Naive thymus-derived CD8-positive, alpha-beta T cell (primary cell): ENCODE measurements at places on chromosomes 7 and 10. TPM values are rescaled to one million over a fixed set of nuclear protein-coding genes. Genes with fewer than 3 reads are reported as not detected.

The LRRD1 gene
- not detected for polyA plus RNA-seq

The TMEM176A gene
- 0.18 TPM for polyA plus RNA-seq

The NEUROG3 gene
- not detected for polyA plus RNA-seq

The CTTNBP2 gene
- not detected for polyA plus RNA-seq

The PFKFB3 gene
- 1.6 TPM for polyA plus RNA-seq

The MYL10 gene
- not detected for polyA plus RNA-seq

The PPP1R9A gene
- not detected for polyA plus RNA-seq

The RSPH10B2 gene
- not detected for polyA plus RNA-seq

The ENKUR gene
- polyA plus RNA-seq, result not detected

The EVX1 gene
- polyA plus RNA-seq, result not detected

The LRMDA gene
- polyA plus RNA-seq, result not detected

The CHN2 gene
- 0.90 TPM for polyA plus RNA-seq

The PRDX3 gene
- 67.7 TPM for polyA plus RNA-seq

The ANXA11 gene
- 294 TPM for polyA plus RNA-seq

The ANKRD1 gene
- not detected for polyA plus RNA-seq

DNA sequence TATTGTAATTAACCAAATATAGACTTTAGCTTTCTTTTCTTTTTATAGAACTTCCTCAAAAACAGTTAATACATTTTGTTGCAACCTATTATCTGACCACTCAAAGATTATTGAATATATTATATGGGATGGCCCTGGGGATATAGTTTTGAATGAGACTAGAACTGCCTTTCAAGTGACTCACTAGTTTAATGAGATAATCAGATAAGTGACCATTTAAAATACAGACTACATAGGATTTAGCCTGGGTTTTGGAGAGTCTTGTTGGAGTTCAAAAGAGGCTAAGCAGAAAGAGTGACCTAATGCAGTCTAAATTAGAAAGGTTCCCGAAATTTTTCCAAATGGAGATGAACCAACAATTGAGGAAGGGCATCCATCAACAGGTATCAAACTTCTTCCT, 305.2 kb upstream of the ETV1 start:
- H3K27ac ChIP-seq, result no peak overlapping the region
- H3K27me3 ChIP-seq, result no peaks in the 10 kb centered on the region
- H3K4me1 ChIP-seq, result no peaks in the 10 kb centered on the region
- no peak for DNase-seq
- no peak overlapping the region for H3K4me3 ChIP-seq
- H3K36me3 ChIP-seq, result no peaks in the 10 kb centered on the region

DNA sequence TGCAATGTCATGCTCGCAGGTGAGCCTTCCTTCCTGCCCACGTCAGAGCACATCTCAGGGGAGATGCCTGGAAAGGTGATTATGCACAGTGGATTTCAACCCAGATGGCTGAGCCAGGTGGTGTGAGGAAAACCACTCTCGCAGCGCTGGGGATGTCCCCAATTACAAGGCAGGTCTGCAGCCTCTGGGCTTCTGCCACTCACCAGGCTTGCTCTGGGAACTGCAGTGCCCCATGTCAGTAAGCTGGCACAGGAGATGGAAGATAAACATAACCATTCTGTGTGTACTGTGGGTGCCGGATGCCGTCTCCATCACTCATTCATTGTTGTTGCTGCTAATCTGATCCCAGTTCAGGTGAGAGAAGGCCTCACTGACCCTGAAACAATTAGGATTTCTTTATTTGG, 222.9 kb upstream of the PITRM1 start:
- H3K36me3 ChIP-seq, result no peaks in the 10 kb centered on the region
- H3K27me3 ChIP-seq, result peaks cover 42% of the 10 kb centered on the region
- no peak overlapping the region for H3K4me3 ChIP-seq
- DNase-seq, result no peak

- H3K4me3 ChIP-seq, result no peak overlapping the region
- H3K36me3 ChIP-seq, result no peaks in the 10 kb centered on the region
- H3K27me3 ChIP-seq, result no peaks in the 10 kb centered on the region
- H3K4me1 ChIP-seq, result no peaks in the 10 kb centered on the region
These were observed 451.3 kb upstream of the MBL2 start for GRCh38 chr10:53223851-53224250.

- no peak overlapping the region for H3K4me3 ChIP-seq
- no peaks in the 10 kb centered on the region for H3K36me3 ChIP-seq
- no peak for DNase-seq
- H3K4me1 ChIP-seq, result no peaks in the 10 kb centered on the region
- H3K27ac ChIP-seq, result no peak overlapping the region
These were observed 59.3 kb upstream of the RNF148 start for GRCh38 chr7:122762071-122762470.

- H3K36me3 ChIP-seq, result peaks cover 4% of the 10 kb centered on the region
- H3K4me3 ChIP-seq, result no peak overlapping the region
- H3K4me1 ChIP-seq, result no peaks in the 10 kb centered on the region
- DNase-seq, result no peak
- no peaks in the 10 kb centered on the region for H3K27me3 ChIP-seq
These were observed 563.3 kb upstream of the SORCS1 start for GRCh38 chr10:107727767-107728317.

- H3K4me3 ChIP-seq, result no peak overlapping the region
- H3K27me3 ChIP-seq, result peaks cover 2% of the 10 kb centered on the region
- H3K27ac ChIP-seq, result no peak overlapping the region
These were observed 603.7 kb upstream of the ADARB2 start for GRCh38 chr10:2340831-2341647.

DNA sequence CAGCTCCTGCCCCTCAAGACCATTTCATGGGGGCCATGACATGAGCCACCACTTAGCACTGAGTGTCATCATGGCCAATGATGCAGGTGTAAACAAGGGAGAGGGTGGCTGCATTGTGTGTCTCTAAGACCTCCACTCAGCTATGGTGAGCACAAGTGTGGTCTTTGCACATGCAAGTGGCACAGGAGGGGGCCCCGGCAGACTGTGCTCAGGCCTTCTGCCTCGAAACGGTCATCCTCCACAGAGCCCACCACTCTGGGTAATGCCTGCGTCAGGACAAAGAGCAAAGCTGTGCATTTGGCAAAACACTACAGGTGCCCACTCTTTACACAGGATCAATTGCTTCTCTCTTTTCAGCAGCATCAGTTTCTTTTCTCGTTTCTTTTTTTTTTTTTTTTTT, 125.5 kb downstream of the SH3PXD2A start:
- no peaks in the 10 kb centered on the region for H3K4me1 ChIP-seq
- H3K27me3 ChIP-seq, result no peaks in the 10 kb centered on the region
- H3K4me3 ChIP-seq, result no peak overlapping the region
- H3K27ac ChIP-seq, result no peak overlapping the region
- H3K36me3 ChIP-seq, result no peaks in the 10 kb centered on the region

DNA sequence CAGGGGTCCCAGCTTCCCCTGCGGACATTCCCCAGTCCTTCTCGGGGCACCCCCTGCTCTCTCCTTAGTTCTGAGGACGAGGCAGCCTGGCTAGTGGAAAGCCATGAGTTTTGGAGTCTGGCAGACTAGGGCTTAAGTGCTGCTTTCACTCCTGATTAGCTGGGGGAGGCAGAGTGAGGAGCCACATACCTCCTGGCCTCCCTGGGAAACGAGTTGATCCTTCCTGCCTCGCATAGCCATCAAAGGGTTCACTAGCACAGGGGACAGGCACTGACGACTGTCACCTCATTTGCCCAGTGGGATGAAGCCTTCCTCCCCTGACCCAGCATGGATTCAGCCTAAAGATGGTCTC, 402.5 kb downstream of the RPS24 start:
- peaks cover 3% of the 10 kb centered on the region for H3K27me3 ChIP-seq
- DNase-seq, result no peak
- no peak overlapping the region for H3K4me3 ChIP-seq
- H3K36me3 ChIP-seq, result no peaks in the 10 kb centered on the region
- H3K27ac ChIP-seq, result no peak overlapping the region

GRCh38 chr10:96642973-96643372, 56.2 kb upstream of the TM9SF3 start:
- H3K4me1 ChIP-seq, result peaks cover 11% of the 10 kb centered on the region
- H3K4me3 ChIP-seq, result no peak overlapping the region
- H3K36me3 ChIP-seq, result no peaks in the 10 kb centered on the region
- no peaks in the 10 kb centered on the region for H3K27me3 ChIP-seq

- H3K36me3 ChIP-seq, result no peaks in the 10 kb centered on the region
- no peak overlapping the region for H3K27ac ChIP-seq
- peaks cover 2% of the 10 kb centered on the region for H3K27me3 ChIP-seq
- H3K4me3 ChIP-seq, result no peak overlapping the region
- peaks cover 29% of the 10 kb centered on the region for H3K4me1 ChIP-seq
These were observed 21.7 kb downstream of the OPALIN start for GRCh38 chr10:96337106-96337505.

GRCh38 chr10:125562737-125563136, 120.2 kb downstream of the TEX36 start:
- H3K4me3 ChIP-seq, result no peak overlapping the region
- no peak for DNase-seq

DNA sequence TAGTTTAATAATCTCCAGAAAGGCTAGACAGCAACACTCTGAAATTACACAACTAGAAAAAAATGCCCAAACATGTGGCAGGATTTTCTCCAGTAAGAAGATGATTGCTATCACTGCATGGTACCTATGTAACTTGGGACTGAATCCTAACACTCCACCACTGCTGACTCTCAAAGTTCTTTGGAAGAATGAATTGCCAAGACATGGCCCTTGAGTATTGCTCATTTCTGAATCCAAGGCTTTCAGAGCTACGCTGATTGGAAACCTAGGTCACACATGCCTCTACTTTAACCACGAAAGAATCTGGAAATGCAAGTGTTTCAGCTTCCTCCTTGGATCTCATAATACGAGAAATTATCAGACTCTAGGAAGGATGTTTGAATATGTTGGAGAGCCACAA, 167.5 kb upstream of the CELF2 start:
- no peak for DNase-seq
- H3K4me3 ChIP-seq, result no peak overlapping the region
- no peak overlapping the region for H3K27ac ChIP-seq
- no peaks in the 10 kb centered on the region for H3K4me1 ChIP-seq
- H3K36me3 ChIP-seq, result no peaks in the 10 kb centered on the region

DNA sequence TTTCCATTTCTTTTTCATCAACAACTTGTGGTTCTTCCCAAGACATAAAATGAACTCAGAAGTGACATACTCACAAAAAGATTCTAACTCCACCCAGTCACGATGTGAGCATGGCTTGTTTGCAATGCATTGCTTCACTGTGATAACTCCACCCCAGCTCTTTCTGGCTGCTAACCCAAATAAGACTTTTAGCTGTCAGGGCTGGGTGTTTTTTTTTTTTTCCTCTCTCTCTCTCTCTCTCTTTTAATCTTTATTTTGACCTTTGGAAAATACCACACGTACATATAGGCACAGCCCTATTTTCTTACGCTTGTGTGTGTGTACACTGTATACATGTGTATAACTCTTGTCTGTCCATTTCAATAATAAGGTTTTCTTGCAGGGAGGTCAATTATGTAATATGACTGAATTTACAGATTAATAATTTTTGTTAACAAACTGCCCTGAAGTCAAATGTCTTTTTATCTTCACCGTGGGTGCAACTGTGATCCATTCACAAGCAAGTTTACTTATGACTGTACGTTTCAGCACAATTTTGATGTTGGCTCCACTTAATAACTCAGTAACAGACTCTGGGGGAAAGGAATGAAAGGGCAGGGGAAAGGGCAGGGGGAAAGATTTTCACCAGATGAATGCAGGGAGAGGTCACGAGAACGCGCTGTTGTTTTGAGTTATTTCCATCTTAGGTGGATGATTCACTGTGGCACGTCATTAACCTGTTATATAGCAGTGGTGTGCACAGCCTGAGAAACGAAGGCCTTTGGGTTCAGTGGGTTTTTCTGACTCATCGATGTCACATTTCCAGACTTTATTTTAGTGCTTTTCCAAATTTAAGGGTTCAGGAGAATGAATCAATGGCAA, 49.1 kb downstream of the APBB1IP start:
- peak overlapping the region; percentile 66 for H3K4me3 ChIP-seq
- H3K4me1 ChIP-seq, result peaks cover 68% of the 10 kb centered on the region
- DNase-seq, result peak; percentile 59
- no peaks in the 10 kb centered on the region for H3K27me3 ChIP-seq
- H3K27ac ChIP-seq, result peak overlapping the region; percentile 96

GRCh38 chr7:51080622-51081269, 235.9 kb downstream of the COBL start:
- no peak for DNase-seq
- peaks cover 1% of the 10 kb centered on the region for H3K27me3 ChIP-seq
- no peak overlapping the region for H3K27ac ChIP-seq
- peaks cover 4% of the 10 kb centered on the region for H3K4me1 ChIP-seq
- no peak overlapping the region for H3K4me3 ChIP-seq

DNA sequence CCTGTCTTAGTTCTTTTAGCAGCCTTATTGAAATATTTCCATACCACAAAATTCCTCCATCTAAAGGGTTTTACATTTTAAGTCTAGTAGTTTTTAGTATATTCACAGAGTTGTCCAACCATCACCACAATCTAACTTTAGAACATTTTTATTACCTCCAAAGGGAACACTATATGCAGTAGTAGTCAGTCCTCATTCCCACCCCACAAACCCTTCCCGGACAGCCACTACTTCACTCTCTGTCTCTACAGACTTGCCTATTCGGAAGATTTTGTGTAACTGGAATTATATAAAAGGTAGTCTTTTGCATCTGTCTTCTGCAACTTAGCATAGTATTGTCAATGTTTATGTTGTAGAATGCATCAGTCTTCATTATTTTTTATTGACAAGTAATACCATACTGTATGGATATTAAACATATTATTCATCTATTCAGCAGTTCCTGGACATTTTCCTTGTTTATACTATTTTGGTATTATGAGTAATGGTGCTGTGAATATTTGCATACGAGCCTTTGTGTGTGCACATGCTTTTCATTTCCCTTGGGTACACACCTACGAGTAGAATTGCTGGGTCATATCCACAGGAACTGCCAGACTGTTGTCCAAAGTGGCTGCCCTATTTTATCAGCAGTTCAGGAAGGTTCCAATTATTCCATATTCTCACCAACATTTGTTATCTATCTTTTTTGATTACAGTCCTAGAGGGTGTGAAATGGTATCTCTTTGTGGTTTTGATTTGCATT, 60.9 kb upstream of the LANCL2 start:
- H3K4me1 ChIP-seq, result peaks cover 14% of the 10 kb centered on the region
- H3K27me3 ChIP-seq, result peaks cover 3% of the 10 kb centered on the region
- DNase-seq, result no peak
- H3K36me3 ChIP-seq, result no peaks in the 10 kb centered on the region
- no peak overlapping the region for H3K4me3 ChIP-seq

- no peak overlapping the region for H3K27ac ChIP-seq
- H3K27me3 ChIP-seq, result no peaks in the 10 kb centered on the region
- no peaks in the 10 kb centered on the region for H3K4me1 ChIP-seq
- DNase-seq, result no peak
- no peaks in the 10 kb centered on the region for H3K36me3 ChIP-seq
These were observed 359.5 kb downstream of the PLXDC2 start for GRCh38 chr10:20175719-20176118.

GRCh38 chr7:55730197-55730596, 132.4 kb downstream of the SEPTIN14 start:
- no peaks in the 10 kb centered on the region for H3K27me3 ChIP-seq
- no peak overlapping the region for H3K4me3 ChIP-seq
- H3K4me1 ChIP-seq, result no peaks in the 10 kb centered on the region

DNA sequence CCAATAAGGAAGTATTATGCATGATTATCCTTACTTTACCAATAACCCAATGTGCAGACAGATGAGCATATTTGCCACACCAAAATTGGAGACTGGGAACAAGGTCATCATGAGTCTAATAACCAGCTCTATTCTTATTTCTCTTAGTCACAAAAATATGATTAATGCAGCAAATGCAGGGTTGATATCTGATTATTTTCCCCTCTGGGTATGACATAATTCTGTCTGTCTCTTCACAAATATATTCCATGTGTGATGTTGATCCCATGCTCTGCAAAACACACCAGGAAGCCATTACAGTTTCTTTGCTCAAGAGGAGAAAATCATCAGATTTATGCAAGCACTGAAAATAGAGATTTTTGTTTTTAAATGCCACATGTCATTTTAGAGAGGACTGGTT, 196.5 kb upstream of the DGKB start:
- no peaks in the 10 kb centered on the region for H3K4me1 ChIP-seq
- no peak overlapping the region for H3K27ac ChIP-seq
- no peaks in the 10 kb centered on the region for H3K36me3 ChIP-seq
- DNase-seq, result no peak
